ENCODE measurements at places on chromosomes 7 and 10.

- DNase-seq: no peak
Measured at GRCh38 chr10:78304091-78305045, 270.7 kb downstream of the RPS24 start.

- no peak for DNase-seq
Measured at GRCh38 chr7:127912901-127913300, 118.3 kb downstream of the LRRC4 start.

DNA sequence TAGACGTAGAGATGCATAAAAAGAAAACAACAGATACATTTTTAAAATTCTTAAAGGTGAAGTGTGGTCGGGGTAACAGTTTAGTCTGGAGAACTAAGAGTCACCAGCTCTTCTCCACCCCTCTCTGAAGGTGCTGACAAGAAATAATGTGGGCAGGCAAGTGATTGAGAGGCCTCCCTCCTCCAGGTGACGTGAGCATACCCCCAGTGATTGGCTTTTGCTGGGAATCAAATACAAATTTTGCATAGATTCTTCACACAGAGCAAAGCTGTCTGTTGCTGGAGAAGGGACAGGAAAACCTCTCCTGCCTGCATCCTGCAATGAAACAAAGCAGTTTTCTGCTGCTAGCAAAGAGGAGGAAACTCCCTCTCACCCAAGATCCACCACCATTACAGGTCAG lies 115.0 kb downstream of the DGKB start:
- no peak for DNase-seq

DNA sequence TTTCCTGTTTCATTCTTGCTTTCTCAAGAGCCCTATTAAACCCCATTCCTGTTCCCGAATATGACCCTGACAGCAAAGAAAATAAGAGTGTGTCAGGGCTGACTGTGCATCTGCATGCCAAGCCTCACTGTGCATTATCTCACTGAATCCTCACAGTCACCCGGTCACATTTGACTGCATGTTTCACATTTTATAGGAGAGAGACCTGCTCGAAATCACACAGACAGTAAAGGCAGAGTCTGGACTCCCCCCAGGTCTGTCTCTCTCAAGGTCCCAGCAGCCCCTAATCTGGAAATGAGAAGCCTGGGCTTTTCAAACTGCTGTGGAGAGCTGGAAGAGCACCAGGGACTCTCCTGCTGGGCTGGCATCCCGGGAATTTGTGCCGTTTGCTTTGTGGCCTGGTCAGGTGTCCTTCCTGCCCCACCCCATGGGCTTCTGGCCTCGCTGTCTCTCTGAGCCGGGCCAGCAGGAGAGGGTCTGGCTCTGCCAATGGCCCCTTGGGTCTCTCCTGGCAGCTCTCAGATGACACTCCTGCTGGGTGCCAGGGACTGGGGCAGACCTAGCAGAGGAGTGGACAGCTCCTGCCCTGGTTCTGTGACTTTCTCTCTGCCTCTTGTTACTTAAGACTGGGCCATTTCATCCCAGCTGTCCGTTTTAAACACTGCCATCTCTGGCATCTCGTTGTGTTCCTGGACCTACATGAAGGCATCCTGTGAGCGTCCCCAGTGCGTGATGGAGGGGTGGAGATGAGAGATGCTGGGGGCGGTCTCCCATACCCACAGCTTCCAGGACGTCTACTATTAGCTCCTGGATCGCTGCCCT lies 173.6 kb downstream of the ARHGAP12 start:
- peak; percentile 83 for DNase-seq

GRCh38 chr7:5282543-5283316 lies at the start of gene SLC29A4:
Gene SLC29A4 (plus strand): TSS chr7:5282943. CDS start chr7:5287817, 4,874 bp downstream.
- DNase-seq: peak; percentile 45

GRCh38 chr7:14687241-14687640 lies 215.3 kb downstream of the DGKB start:
- DNase-seq: no peak

GRCh38 chr10:74164716-74165529 lies 13.9 kb downstream of the ADK start:
- no peak for DNase-seq

DNA sequence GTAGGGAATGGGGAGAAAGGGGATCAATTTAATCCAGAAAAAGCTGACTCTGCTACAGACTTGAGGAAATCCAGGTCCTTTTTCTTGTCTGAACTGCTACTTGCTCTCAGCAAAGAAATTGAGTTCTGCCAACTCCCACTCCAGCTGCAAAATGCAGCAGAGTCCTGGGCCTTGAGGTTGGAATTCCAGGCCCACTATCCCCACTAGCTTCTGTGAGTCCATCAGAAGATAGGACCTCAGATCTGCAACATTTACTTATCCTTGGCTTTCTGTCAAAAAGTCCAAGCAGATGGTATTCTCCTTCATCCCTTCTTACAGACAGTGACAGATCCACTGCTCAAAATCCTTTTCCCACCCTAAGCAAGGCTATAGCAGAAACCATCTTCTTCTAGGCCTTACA lies 219.2 kb downstream of the ARHGAP12 start:
- no peak for DNase-seq

DNA sequence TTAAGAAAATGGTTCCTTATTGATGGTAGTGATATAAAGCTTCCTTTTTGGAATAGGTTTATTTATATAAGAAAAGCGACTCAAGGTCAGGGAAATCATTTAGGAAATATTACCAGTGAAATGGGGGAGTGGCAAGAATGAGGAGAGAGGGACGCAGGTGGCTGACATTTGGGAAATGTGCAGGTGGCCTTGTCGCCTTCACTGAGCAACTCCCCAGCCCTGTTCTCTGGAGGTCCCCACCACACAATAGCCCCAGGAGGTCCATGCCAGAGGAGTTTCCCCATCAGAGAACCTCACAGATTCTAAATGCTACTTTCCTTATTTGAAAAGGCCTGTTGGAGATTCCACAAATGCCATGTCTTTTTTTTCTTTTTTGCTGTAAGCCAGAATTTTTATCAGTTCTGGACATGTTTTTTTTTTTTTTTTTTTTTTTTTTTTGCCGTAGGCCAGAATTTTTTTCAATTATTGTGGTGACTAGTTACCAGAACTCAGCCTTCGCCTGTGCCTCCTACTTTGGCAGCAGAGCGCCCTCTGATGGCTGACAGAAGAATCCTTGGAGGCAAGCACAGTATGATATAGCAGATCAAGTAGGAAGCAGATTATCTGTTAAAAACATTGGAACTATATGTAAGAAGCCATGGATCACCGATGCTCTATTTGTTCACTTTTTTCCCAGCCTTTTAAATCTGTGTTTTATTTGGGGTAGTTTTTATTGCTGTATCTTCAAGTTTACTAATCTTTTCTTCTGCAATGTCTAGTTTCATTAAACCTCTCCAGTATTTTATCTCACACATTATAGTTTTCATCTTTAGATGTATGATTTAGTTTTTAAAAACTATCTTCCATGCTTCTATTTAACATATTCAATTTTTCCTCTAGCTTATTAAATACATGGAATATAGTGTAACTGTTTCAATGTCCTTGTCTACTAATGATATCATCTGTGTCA lies 18.6 kb downstream of the OPALIN start:
- peak; percentile 83 for DNase-seq

DNA sequence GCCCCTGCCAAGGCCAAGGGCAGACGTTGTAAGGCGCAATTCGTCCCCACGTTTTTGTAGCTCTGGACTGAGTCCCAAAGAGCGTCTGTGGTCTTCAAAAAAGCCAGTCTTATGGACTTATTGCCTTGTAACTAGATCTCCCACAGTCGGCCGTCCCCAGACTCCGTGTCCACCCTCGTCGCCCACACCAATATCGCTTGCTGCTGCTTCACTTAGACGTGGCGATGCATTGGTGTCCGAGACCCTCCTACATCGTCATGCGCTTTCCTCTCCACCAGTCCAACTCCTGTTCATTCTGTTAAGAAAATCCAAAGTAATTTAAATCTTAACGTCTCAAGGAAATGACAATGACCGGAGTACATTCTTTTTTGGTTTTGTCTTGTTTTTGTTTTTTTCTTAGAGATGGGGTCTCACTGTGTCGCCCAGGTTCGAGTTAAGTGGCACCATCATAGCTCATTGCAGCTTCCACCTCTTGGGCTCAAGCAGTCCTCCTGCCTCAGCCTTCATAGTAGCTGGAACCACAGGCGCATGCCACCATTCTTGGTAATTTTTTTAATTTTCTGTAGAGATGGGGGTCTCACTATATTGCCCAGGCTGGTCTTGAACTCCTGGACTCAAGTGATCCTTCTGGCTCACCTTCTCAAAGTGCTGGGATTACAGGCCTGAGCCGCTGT lies 851 bp downstream of the KIFBP start:
- peak; percentile 61 for DNase-seq

DNA sequence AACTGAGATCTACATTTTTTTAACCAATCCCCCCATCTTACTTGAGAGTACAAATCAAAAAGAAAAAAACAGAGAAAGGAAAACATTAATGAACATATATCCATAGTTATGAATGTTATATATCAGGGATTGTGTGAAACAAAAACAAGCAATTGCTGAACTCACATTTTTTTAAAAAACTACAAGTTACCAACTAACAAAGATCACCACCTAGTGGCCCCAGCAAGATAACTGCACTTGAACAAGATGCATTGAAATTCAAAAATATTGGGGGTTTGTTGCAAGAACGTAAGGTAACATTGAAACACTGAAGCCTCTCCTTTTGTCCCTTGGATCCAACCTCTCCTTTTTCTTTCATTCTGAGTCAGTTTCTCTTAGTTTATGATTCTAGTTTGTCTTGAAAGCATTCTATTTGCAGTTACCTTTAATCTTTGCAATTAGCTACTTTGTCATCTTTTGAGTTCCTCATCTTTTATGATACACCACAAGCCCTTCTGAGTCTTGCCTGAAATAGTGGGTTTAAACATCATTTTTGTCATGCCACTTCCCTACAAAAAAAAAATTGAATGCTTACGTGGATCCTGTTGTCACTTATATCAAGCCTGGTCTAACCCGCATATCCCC lies 87.3 kb upstream of the TES start:
- peak; percentile 77 for DNase-seq

DNA sequence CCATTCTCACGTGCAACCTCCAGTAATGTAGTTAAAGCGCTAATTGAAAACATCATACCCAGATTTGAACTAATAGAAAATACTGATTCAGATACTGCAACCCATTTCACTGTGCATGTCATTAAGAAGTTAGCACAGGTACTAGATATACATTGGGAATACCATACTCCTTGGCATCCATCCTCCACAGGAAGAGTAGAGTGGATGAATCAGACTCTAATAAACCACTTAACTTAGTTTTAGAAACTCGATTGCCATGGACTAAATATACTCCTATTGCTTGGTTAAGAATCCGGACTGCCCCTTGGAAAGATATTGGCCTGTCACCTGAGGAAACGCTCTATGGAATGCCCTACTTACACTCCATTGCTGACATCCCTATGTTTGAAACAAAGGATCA lies 9.5 kb downstream of the AKR1B15 start:
- no peak for DNase-seq

DNA sequence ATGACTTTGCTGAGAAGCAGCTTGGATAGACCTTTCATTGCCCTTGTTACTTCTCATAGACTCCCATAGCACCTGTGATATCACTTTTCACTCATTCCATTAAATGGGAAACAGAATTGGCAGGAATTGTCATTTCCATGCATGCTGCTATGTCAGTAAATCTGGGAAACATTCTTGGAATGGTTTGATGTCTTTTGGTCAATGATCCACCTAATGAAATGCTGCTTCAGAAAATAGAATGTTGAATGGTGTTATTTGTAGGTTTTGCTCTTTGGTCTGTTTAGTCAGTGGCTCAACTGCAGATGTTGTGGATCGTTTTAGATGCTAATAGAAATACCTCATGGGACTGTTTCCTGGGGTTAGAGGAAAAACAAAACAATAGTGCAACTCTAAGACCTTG lies 127.8 kb downstream of the PLPP4 start:
- no peak for DNase-seq

- peak; percentile 93 for DNase-seq
Measured at GRCh38 chr7:24732646-24733413, 24.4 kb downstream of the GSDME start.

DNA sequence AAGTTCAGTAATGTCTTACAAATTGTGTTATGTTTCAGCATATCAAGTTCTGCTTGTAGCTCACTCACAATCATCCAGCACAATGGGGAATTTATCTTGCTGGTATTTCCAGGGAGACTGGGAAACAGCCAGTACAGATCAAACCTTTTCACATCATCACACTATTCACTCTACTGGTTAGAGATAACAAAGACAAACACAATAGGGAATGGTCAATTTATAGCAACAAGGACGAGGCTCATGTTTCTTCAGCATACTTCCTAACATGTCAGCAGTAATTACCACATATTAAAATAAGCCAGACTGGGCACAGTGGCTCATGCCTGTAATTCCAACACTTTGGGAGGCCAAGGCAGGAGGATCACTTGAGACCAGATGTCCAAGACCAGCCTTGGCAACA lies 38.3 kb downstream of the TOMM7 start:
- no peak for DNase-seq

DNA sequence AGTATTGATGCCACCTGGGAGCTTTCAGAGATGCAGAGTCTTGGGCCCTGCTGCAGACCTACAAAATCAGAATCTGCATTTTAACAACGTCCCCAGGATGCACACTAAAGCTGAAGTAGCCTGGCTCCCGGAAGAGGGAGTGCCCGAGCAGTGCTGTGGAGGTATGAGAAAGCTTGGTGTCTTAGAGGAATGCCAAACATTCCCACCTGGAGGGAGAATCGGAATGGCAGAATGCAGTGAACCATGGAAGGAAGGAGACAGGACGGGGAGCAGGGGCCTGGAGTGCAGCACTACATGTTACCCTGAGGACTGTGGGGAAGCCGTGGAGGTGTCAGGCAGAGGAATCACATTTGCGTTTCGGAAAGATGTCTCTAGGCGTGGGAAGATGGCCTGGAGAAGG lies 90.9 kb downstream of the AOAH start:
- DNase-seq: no peak

- DNase-seq: no peak
Measured at GRCh38 chr10:1543596-1543995, 193.7 kb downstream of the ADARB2 start.

DNA sequence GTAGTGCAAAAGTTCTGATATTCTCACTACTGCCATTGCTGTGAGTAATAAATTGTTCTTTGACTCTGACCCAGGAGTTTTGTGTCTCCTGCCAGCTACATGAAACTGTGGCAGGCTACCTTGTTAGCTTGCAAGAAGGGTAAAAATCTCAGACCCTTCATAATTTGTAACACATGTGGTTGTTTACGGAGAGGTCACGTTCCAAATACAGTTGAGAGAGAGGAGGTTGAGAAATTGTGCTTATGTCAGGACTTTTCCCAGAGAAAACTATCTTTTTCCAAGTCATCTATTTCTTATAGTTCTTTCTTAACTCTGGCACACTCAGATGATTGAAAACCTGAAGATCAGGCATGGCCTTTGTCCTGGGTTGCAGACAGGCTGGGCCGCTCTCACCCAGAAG lies 114.4 kb upstream of the SVIL start:
- no peak for DNase-seq

DNA sequence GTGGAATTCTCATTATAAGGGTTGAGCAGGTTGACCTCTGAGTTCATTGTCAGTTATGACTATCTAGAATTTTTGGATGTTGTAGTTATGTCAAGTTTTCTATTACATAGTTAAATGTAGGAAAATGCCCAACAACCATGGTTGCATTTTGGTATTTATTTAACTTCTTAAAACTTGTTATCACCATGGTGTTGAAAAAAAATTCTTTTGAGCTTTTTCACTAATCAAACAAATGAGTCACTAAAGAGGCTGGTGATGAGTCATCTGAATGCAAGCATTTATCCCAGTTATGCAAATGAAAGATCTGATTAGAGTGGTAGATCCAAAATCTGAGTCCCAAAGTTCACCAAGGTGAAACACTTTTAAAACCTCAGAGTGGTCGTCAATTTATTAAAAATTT lies 624.7 kb upstream of the IGFBP3 start:
- peak; percentile 86 for DNase-seq
